Stimulated activated CD4-positive, alpha-beta T cell treated with anti-CD3 and anti-CD28 coated beads, Interleukin-15, amount 100 ng/mL, for 1 hour (primary cell): ENCODE measurements at places on chromosomes 12 and 14.

DNA sequence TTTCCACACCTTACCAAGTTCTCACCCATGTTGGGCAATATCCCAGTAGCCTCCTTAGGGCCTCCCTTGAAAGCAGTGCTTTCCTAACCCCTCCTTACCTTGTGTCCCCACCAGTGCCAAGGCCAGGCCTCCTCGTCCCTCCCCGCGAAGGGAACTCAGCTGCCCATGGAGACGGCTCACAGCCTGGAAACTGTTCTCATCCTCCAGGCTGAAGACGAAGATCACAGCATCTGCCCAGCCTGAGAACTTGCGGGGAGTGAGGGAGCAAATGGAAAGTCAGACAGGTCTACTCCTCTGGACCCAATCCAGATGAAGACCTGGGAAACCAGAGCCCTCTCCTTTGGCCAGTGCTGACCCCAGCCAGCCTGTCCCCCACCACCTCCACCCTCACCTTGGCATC lies 4.6 kb downstream of the AGAP2 start:
- no peak for DNase-seq

- no peak for DNase-seq
Measured at GRCh38 chr12:124449623-124450375, 117.6 kb downstream of the NCOR2 start.

GRCh38 chr14:68736471-68736871 lies 56.4 kb downstream of the ZFP36L1 start:
- DNase-seq, result no peak

DNA sequence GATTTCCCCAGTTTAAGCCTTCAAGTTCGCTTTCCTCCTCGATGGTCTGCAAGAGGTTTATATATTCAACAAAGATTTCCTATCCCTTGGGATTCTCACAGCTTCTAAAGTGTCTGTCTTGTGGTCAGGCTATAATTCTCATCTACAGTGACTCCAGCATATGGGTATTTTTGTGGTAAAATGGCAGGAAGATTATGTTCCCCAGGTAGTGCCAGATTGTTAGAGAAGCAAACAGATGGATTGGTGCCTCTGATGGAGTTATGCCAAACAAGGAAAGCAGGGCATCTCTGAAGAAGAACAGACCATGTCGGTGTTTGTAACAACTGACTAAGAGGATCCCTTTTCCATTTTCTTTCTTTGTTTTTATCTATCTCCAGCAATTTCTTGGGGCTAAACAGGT lies 5.5 kb upstream of the CCDC175 start:
- DNase-seq, result no peak

GRCh38 chr12:67006610-67007009 lies 262.5 kb upstream of the CAND1 start:
- no peak for DNase-seq

DNA sequence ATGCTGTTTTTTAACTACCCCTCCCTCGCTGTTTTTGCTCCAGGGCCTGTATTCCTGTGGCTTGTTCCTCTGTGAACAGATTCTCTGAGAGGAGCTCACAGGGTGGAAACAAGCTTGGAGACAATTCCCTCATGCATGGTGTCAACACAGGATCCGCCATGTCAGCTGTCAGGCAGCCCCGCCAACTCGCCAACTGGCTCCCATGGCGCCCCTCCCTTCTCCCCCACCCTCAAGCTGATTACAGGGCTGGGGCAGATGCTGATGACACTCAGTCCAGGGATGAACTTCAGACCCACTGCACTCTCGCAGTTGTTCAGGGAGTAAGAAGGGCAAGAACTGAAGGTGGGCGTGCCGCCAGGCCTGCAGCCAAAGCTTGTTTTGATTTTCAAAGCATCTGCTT lies 229.9 kb downstream of the NTF3 start:
- DNase-seq, result no peak

GRCh38 chr14:103001651-103002396 lies 55.5 kb downstream of the CDC42BPB start:
- DNase-seq, result no peak

- DNase-seq, result no peak
Measured at GRCh38 chr12:123854918-123855317, 92.8 kb downstream of the DNAH10 start.

DNA sequence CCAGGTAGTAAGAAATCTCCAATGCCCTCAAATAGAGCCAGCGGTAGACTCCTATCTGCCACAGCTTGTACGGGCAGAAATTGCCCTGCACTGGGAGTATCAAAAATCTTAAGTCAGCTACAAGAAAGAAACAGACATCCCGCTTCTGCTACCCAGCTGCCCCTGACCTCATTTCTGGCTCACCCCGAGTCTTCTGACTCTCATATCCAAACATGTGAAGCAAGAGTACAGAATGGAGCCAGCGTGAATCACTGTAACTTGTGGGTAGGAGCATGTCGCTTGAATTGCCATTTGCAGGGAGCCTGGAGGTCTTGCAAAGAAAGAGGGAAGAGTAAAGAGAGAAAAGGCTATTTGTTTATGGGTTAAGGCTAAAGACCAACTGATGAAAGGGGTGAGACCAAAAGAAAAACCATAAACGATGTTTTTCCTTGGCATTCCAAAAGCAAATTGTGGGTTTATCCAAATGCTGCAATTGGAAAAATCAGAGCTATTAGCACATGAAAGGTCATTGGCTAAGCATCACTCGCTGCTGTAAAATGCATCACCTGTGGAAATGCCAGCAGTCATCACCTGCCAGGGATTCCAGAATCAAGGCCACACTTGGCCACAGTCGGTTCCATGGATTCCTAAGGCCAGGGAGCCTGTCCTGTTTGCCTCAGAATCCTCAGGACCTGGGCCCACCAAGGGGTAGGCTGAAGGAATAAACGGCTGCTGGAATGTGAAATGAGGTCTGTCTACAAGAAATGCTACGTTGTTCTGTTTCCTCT lies 86.6 kb downstream of the FOXN3 start:
- DNase-seq, result no peak

GRCh38 chr14:26820572-26820971 lies 222.7 kb upstream of the NOVA1 start:
- no peak for DNase-seq

- no peak for DNase-seq
Measured at GRCh38 chr14:69059658-69060623, 80.8 kb upstream of the ACTN1 start.

DNA sequence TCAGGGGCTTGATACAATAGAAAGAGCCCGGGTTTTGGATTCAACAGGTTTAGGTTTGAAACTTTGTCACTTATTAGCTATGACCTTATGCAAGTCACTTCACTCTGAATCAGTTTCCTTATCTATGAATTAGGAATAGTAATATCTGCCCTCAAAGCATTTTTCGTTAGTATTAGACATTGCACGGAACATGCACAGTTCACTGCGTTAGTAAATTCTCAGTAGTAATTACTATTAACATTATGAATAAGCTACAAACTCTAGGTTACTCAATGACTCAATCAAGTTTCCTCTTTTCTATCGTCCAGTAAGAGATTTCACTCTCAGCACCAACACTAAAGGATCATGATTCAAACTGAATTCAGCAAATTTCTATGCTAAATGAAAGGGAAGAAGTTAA lies 150.3 kb downstream of the CEP83 start:
- no peak for DNase-seq

DNA sequence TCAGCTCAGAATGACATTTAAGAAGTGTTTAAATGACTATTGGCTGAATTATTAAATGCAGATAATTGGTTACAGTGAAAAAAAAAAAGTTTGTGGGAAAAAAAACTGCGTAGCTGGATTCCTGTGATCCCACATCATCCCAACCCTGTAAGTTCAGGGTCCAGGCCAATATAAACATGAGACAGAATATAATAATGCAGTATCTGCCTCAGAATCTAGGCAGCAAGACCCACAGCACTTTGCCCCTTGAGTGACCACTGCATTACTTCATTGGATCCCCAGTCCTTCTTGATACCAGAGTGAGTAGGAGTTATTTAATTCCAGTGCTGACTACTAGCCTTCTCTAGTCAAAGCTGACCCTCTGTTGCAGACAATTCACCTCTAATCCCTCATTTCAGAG lies 272.6 kb downstream of the CCER1 start:
- no peak for DNase-seq

DNA sequence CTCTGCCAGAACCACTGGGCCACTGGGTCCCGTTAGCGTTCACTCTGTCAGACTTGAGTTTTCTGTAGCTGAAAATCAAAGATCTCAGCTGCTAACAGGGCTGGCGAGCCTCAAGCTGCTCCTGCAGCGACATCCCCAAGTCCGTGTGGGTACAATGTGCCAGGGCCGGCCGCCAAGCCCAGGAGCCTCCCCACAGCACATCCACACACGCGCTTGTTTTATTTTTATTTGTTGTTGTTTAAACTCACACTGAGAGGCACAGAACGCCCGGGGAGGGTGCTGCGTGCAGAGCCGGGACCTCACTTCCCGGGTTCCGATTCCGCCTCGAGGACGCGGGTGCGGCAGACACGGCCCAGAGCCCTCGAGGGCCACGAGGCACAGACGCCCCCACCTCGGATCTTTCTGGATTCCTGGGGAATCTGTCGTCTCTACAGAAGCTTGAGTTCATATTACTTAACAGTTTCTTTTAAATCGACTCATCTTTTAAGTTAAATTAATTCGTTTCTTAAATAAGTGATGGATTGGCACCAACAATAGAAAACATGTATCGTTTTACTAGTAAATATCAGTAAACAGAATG lies 9.3 kb downstream of the GALNT9 start:
- no peak for DNase-seq

DNA sequence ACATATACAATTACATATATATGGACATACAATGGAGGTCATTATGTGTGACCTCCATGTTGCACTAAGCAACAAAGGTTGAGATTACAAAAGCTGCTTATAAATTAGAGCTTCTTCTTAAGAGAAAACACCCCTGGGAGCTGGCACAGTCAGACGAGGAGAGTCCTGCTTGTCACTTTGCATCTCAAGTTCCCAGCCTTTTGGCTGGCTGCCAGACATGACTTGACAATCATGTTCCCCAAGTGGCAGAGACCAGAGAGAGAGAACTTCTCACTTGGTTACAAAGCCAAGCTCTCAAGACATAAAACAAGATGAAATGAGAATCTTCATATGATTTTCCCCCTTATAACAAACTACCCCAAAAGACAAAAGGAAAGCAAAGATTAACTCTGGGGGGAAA lies 8.5 kb upstream of the SYNJ2BP start:
- DNase-seq, result no peak

- DNase-seq, result peak; percentile 17
Measured at GRCh38 chr12:91565246-91565645, 382.6 kb upstream of the DCN start.

DNA sequence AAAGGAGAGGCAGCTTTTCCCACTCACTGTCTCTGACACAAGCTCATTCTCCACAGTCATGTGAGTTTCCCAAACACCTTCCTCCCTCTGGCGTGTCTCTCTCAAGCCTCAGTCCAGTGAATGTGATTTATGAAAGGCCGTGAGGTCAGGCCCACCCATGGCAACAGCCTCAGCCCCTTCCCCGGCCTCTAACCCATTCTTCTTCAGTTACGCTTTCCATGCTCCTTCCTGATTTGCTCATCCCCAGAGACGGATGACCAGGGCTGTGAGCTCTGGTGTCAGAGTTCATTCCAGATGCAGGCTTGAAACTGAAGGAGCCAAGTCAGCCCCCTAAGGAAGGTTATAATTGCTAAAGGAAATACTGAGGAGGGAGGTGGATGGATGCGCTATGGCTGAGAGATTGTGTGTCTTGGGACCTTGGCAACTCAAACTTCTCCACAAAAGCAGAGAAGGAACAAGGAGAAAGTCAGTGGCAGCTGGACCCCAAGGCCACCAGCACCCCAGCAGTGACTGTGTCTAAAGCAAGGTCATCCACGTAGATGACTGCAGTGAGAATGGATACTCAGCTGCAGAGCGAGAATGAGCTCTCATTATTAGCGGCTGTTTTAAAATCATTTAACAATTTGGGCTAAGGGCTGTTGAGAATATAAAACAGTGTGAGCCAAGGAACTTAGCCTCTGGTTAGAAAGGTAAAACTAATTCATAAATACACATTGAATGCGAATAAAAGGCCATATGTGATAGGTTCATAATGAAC lies 84.1 kb downstream of the FBXL14 start:
- DNase-seq, result no peak

DNA sequence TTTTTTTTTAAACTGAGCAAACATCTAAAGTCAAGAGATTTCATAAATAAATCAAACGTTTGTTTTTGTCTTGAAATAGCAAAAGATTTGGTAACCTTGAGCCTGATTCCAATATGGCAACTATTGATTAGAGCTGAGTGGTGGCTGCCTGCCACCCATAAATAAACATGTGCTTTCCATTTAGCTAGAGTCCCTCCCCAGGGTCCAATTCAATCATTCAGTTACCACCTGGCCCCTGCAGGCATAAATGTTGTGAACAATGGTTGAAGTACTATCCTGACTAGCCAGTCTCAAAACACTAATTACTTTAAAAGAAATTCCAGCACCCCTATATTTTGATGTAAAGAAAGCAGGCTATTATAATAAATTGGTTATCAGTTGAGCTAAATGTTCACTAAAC lies 129.7 kb upstream of the GRIP1 start:
- no peak for DNase-seq
